Immature natural killer cell (primary cell): ENCODE measurements at places on chromosomes 3 and 15. TPM values are rescaled to one million over a fixed set of nuclear protein-coding genes. Genes with fewer than 3 reads are reported as not detected.
A peak's percentile ranks its signal among the peaks of the same experiment; 100 is the strongest.

DNA sequence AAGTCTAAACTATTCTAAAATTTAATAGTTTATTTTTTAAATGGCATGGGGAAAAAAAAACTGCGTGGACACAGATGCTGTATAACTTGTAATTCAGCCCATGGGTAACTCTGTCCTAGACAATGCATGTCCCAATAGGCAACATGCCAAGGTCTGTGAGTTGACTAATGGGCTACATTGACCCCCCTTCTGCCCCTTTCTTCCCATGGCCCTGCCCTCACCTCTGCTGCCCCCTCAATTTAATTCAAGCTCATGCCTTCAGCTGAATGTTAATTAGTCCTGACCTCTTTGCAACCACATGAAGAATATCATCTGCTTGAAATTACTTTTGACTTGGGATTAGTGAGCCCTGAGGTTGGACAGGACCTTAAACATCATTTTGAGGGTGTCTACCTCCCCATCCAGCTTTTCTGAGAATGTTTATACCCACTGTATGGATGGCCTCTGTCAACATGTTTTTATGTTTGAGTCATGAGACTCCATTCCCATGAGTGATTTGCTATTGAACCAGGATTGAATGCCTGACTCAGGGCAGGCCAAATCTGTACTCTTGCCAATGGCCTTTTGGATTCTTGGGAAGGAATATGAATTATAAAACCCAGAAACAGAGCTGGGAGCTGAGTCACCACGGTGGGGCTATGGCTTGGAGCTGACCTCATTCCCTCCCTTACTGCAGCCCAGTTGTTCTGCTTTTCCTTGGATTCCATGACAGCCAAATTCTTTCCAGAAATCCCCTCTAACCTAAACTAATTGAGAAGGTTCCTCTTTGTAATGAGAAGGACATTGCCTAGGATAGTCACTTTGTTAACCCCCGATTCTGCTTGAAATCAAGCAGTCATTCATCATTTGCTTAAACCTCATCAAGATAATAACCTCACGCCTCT is 33.5 kb upstream of the PDE8A start:
- no peak for DNase-seq
- peaks cover 4% of the 10 kb centered on the region for H3K27me3 ChIP-seq

GRCh38 chr15:60208709-60209108 is 189.1 kb downstream of the ANXA2 start:
- H3K4me1 ChIP-seq: no peaks in the 10 kb centered on the region
- DNase-seq: no peak
- H3K36me3 ChIP-seq: no peaks in the 10 kb centered on the region
- H3K27ac ChIP-seq: no peak overlapping the region

Gene MAP1A
- 0.07 TPM for polyA plus RNA-seq

DNA sequence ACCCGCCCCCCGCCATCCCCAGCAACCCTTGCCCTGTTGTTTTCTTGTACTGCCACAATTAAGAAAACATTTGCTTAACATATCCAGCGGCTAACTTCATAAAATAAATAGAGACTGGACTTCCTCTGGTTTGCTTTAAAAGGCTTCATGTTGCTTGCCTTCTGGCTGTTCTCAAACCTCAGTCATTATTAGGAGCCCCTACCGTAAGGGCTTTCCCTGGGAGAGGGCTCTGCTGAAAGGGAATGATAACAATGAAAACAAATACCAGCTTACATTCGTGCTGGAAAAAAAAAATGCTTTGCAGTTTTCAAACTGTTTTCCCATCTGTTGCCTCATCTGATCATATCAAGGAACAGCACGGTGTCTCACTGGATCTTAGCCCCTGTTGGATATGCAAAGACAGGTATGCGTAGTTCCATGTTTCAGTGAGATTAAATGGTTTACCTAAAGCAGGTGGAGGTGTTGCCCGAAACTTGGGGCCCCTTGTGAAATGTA is 77.2 kb upstream of the VGLL4 start:
- peaks cover 23% of the 10 kb centered on the region for H3K4me1 ChIP-seq
- peaks cover 3% of the 10 kb centered on the region for H3K36me3 ChIP-seq
- no peak for DNase-seq

- no peaks in the 10 kb centered on the region for H3K36me3 ChIP-seq
- peaks cover 1% of the 10 kb centered on the region for H3K27me3 ChIP-seq
- no peak overlapping the region for H3K27ac ChIP-seq
- no peaks in the 10 kb centered on the region for H3K4me1 ChIP-seq
These were observed 92.7 kb upstream of the RARB start for GRCh38 chr3:25335356-25335755.

- H3K36me3 ChIP-seq: no peaks in the 10 kb centered on the region
- H3K4me1 ChIP-seq: no peaks in the 10 kb centered on the region
- H3K4me3 ChIP-seq: no peak overlapping the region
- no peak for DNase-seq
- no peaks in the 10 kb centered on the region for H3K27me3 ChIP-seq
These were observed 185.2 kb upstream of the ZNF385D start for GRCh38 chr3:21936207-21936606.

DNA sequence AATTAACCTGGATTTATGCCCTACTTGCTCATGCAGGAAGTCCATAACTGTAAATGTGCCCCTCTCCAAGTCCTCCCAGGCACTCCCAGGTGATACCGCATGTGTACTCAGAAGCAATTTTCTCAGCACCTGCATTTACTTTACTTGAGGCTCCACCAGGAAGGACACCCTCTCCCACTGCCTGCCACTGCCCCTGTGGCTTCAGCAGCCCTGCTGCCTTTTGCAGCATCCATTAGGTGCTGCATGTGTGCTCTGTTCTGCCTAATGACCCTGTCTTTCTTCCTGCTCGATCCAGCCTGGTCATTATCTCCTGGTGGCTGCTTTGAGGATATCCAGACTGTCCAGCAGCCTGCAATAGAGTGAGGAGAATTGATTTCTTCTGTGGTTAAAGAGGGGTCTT is 107.6 kb upstream of the SEMA6D start:
- no peaks in the 10 kb centered on the region for H3K36me3 ChIP-seq
- no peak overlapping the region for H3K27ac ChIP-seq
- no peak overlapping the region for H3K4me3 ChIP-seq
- no peaks in the 10 kb centered on the region for H3K4me1 ChIP-seq
- DNase-seq: no peak

Gene SLC28A2
- not detected for polyA plus RNA-seq

- H3K4me1 ChIP-seq: no peaks in the 10 kb centered on the region
- H3K36me3 ChIP-seq: peaks cover 7% of the 10 kb centered on the region
- no peak for DNase-seq
These were observed 305.6 kb downstream of the ZBTB20 start for GRCh38 chr3:114841515-114841914.

DNA sequence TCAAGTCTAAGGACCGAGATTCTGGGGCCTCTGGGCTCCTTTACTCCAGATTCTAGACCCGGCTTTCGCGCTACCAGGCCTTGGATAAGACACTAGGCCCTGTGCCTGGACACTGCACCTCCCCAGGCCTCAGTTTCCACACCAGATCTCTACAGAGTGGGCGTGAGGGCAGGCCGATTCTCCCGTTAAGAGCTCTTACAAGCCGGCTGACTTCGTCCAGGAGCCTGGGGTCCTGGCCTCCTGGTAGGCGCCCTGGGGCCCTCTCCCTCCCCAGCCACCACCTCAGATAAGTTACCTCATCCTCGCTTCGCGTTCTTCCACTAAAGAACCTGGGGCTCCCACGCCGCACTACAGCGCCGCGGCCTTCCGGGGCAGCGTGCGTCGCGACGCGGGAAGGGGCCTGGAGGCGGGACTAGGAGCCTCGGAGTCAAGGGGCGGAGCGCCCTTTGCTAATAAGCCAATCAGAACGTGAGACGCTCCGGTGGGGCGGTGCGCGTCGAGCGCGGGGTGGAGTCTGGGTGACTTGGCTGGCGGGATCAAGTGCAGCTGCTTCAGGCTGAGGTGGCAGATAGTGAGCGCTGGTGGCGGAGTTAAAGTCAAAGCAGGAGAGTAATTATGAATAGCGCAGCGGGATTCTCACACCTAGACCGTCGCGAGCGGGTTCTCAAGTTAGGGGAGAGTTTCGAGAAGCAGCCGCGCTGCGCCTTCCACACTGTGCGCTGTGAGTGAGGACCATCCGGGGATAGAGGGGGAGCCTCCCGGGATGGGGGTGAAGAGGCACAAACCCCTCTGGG is at the start of the genes EAF2 and IQCB1:
TSS of gene EAF2 (plus strand) at position 539 of the 794 bp plus-strand sequence. CDS start at position 616, 77 bp downstream.
TSS of gene IQCB1 (minus strand) at position 390 of the 794 bp plus-strand sequence. CDS start 6,100 bp downstream, outside the sequence.
- DNase-seq: peak; percentile 97
- H3K4me1 ChIP-seq: peaks cover 39% of the 10 kb centered on the region
- peak within 1 kb of the TSS; percentile 75 for H3K27ac ChIP-seq
- H3K36me3 ChIP-seq: peaks cover 9% of the 10 kb centered on the region
- no peaks in the 10 kb centered on the region for H3K27me3 ChIP-seq

Gene CPNE4
- polyA plus RNA-seq: not detected

DNA sequence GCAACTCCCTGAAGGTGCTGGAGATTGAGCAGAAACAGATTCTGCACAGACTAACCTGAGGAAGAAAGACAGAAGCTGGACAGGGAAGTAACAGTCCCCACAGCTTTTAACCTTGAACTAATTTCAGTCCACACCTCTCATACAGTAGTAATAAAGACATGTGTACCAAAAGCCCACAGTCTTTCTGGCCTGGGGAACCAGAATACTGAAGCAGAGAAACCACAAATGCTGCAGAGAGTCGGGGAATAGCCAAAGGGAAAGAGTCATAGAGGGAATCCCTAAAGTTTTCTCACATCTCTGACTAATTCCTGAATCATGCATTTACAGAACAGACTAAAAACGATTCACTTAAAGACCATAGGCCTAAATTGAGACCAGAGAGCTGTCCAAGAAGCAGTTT is 503.4 kb upstream of the NECTIN3 start:
- no peaks in the 10 kb centered on the region for H3K4me1 ChIP-seq
- peaks cover 2% of the 10 kb centered on the region for H3K27me3 ChIP-seq
- no peak overlapping the region for H3K4me3 ChIP-seq
- no peaks in the 10 kb centered on the region for H3K36me3 ChIP-seq
- DNase-seq: no peak

GRCh38 chr3:67305922-67306321 is 307.8 kb downstream of the KBTBD8 start:
- no peak overlapping the region for H3K4me3 ChIP-seq
- H3K36me3 ChIP-seq: no peaks in the 10 kb centered on the region
- no peaks in the 10 kb centered on the region for H3K27me3 ChIP-seq
- no peaks in the 10 kb centered on the region for H3K4me1 ChIP-seq
- DNase-seq: no peak

GRCh38 chr3:172259726-172260248 is 188.5 kb downstream of the GHSR start:
- no peak for DNase-seq
- H3K27me3 ChIP-seq: no peaks in the 10 kb centered on the region
- H3K4me1 ChIP-seq: peaks cover 57% of the 10 kb centered on the region
- peaks cover 16% of the 10 kb centered on the region for H3K36me3 ChIP-seq

- no peak overlapping the region for H3K4me3 ChIP-seq
- H3K27ac ChIP-seq: no peak overlapping the region
- H3K4me1 ChIP-seq: no peaks in the 10 kb centered on the region
- H3K27me3 ChIP-seq: no peaks in the 10 kb centered on the region
These were observed 267.3 kb downstream of the SHQ1 start for GRCh38 chr3:72580900-72581299.

Gene CCNB2
- 1.1 TPM for polyA plus RNA-seq

DNA sequence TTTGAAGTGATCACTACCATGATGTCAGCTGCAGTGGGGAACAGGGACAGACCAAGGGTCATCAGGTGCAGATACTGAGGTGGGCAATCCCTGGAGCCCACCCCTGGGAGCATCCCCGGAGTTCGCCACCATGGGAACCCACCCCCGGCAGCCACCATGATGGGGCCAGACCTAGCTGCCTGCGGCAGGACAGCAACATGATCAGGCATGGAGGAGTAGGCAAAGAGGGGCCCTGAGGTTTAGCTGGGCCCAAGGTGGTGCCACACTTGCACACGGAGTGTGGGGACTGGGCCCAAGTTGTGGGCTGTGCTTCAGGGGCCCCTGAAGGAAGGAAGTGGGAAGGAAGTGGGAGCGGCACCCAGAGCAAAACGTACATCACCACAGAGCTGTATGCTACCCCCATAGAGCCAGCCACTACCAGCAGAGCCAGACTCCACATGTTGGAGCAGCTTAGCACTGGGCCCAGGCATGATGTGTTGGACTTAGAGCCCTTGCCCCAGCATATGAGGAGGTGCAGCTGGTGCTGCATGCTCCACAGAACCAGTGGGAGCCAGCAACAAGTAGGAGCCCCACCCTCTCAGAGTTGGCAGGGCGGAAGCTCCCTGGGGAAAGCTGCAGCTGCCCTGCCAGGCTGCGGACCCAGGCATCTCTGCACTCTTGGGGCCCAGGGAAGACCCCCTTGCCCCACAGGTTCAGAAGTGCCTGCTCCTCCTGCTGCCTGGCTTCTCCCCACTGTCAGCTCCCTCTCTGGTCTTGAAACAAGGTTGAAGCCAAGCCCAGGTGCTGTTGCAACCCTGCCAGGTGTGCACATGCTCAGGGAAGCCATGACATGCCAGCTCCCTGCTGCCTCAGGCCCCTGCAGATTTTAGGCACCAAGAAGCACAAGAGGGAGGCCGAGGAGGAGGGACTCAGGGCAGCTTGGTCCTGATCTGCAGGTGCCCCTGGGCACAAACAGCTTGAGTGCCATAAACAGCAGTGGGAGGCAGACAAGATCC is 515.3 kb downstream of the ZBBX start:
- H3K27ac ChIP-seq: no peak overlapping the region
- no peak overlapping the region for H3K4me3 ChIP-seq
- no peaks in the 10 kb centered on the region for H3K4me1 ChIP-seq
- H3K36me3 ChIP-seq: no peaks in the 10 kb centered on the region
- DNase-seq: no peak

DNA sequence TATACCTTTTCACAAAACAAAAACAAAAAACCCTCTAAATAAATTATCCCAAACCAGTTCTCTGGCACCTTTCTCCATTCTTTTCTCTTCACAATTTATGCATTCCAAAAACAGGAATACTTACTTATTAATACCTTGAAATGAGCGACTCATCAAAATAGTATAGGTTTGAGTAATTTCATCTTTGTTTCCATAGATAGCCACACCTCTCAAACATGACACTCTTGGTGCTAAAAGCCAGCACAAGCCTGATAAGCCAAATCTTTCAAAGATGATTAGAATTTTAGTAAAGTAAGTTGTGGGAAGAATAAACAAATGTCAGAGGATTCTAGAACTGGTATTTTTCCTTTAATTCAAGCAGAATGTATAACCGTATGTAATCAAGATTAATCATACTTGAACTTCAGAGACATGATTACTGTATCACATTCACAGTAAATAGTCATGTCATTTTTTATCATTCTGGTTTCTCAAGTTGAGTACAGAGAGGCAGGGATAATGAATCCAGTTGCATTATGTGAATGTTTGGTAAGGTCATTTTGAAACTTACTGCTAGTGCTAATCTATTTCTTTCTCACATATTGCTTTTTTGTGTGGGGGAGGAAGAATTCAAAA is 12.1 kb upstream of the WDR5B start:
- peaks cover 10% of the 10 kb centered on the region for H3K36me3 ChIP-seq
- H3K27me3 ChIP-seq: no peaks in the 10 kb centered on the region
- H3K27ac ChIP-seq: peak overlapping the region; percentile 71
- peaks cover 20% of the 10 kb centered on the region for H3K4me1 ChIP-seq
- no peak for DNase-seq
